ENCODE measurements at places on chromosomes 7 and 10. TPM values are rescaled to one million over a fixed set of nuclear protein-coding genes. Genes with fewer than 3 reads are reported as not detected.

DNA sequence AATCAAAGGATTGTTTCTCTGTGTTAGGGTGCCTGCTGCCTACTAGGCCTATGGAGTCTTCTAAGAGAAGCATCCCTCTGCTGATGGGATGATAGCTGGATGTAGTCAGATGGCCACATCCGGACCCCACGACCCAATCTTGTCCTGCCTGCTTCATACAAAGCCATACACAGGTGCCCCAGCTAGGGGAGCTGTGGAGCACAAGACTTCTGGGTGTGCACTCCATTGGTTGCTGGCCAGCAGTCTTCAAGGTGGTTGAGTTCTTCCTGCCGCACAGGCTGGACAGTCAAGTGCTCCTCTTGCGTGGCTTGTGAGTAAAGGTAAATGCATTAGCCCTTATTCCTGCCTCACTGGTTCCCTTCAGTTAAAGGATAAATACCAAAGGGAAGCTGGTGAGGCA lies 120.2 kb downstream of the TEX36 start:
- H3K36me3 ChIP-seq = no peaks in the 10 kb centered on the region
- no peak overlapping the region for H3K4me3 ChIP-seq
- peaks cover 40% of the 10 kb centered on the region for H3K27me3 ChIP-seq
- H3K4me1 ChIP-seq = no peaks in the 10 kb centered on the region

DNA sequence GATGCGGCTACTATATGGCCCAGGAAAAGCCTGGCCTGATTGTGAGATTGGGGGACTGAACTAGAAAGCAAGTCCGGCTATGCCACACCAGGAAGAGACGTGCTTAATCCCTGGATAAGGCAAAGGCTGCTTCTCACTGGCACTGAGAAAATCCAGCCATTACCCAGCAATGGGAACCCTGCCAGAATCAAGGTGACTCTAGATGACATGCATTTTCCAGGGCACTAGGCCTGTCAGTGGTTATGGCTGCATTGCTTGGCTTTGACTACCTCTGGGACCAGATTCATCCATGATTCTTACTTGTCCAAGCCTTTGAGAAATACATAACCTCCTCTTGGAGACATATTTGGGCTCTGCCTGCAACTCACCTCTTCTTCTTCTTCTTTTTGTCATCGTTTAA lies 317.2 kb downstream of the GRID1 start:
- no peak for DNase-seq
- no peak overlapping the region for H3K4me3 ChIP-seq
- no peaks in the 10 kb centered on the region for H3K36me3 ChIP-seq
- H3K4me1 ChIP-seq = no peaks in the 10 kb centered on the region

DNA sequence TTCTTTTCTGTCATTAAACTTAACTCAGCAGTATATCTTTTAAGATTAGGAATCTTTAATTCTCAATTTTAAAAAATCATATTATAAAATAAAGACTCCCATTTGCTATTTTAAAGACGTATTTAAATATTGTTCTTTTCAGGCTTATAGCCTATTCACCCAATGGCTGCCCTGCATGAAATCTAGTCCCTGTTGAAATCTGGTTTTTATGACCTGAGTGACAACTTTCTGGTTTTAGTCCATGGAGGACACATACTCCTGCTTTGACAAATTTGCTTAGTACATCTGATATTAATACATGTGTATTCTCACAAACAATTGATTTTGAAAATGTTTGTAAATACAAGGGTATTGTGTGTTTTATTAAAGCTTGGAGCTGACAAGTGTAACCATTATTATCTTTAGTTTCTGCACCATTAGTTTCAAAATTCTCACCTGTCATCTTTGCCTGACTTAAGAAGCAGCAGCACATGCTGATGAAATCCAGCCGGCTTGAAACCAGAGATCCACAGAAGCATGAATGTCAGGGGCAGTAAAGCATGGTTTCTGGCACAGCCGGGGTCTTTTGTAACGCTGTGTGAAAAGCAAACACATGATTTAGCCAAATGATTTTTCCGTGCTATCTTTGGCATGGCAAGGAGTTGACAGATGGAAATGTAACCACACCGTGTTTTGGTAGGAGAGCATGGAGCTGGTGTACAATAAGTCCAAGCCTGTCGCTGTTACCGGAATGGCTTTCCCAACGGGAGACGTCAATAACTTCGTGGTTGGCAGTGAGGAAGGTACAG lies 262.8 kb downstream of the DYNC1I1 start:
- no peak overlapping the region for H3K27ac ChIP-seq
- H3K4me1 ChIP-seq = no peaks in the 10 kb centered on the region
- DNase-seq = no peak
- H3K4me3 ChIP-seq = no peak overlapping the region

CCNJ gene
- 3.9 TPM for total RNA-seq

Measured in PC-3 (cell line).